LNCaP clone FGC (cell line): ENCODE measurements at places on chromosomes 13 and 19.

GRCh38 chr13:32663660-32664059 lies 77.4 kb downstream of the PDS5B start:
- no peak for DNase-seq

GRCh38 chr19:36771261-36772231 lies 1.1 kb downstream of the ZNF850 start:
- peak; percentile 66 for DNase-seq

GRCh38 chr19:51916167-51916566 lies 11.1 kb upstream of the ZNF613 start:
- DNase-seq = no peak

DNA sequence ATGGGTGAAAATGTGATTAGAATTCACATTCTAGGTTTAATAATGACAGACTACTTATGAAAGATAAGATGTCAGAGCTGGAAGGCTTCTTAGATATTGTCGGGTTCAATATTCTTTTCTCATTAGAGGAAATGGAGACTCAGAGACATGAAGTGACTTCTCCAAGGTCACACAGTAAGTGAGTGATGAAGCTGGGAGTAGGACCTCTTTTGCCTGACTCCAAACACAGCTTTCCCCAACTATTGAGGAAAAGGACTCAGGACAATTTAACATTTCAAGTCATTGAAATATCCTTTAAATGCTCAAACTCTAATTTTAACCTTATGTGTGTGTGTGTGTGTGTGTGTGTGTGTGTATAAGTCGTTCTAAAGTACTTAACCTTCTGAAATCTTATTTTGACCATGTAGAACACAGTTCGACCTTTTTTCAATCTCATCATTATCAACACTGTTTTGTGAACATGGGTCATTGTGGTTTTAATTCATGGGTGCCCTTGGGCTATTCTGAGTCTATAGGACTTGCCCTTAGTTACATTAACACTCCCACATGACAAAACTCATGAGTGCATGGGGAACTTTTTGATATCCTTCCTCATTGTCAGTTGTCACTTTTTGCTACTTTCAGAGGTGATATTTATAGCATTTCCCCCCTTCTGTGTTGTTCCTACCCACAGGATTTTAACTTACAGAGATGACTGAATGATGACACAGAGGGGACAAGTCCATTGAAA lies 53.0 kb downstream of the LRCH1 start:
- DNase-seq = no peak

GRCh38 chr19:54506079-54506478 lies 3.4 kb downstream of the LAIR2 start:
- DNase-seq = no peak

DNA sequence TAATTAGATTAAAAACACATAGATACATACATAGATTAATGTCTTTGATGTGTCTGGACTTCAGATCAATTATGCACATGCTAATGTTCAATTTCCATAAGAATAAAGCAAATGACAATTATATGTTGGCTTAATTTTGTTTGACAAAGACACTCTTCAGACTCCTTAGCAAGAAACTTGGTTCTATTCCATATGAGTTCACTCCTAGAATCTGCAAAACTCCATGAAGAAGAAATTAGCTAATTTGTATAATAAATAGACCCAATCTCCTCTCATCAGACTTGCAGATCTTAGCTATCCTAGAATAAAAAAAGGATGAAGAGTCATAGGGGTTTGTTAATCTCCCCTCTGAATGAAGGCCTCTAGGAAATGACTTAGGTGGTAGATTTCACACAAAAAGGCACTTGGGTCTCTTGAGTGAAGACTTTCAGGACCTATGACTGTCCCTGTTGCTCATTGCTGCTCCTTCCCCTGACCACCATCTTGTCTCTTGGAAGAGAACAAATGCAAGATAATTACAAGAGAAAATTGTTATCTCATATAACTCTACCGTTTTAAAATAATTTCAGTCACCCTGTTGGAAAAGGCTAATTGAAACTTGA lies 302.2 kb downstream of the EFNB2 start:
- DNase-seq = no peak

GRCh38 chr13:72505376-72505775 lies 222.1 kb downstream of the MZT1 start:
- no peak for DNase-seq

DNA sequence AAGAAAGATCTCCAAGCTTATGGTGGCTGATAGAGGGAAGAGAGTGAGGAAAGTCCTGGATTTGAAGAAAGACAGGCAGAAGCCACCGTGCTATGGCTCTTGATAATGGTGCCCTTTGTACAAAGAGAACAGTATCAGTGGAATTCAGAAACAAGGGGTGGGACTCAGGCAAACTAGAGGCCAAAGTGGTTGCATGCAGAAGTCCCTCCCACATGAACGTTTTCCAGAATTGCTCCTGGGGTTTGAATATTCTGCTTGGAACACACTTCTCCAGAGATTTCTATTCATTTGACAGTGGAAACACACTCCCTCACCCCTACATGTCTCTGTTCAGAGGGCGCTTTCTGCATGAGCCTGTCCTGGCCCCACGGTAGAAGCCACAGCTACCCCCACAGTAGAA lies 10.1 kb upstream of the MBNL2 start:
- no peak for DNase-seq

GRCh38 chr13:29918845-29919244 lies 68.4 kb upstream of the UBL3 start:
- DNase-seq = peak; percentile 90

GRCh38 chr19:50537306-50537685 lies 23.6 kb upstream of the ASPDH start:
- DNase-seq = no peak

DNA sequence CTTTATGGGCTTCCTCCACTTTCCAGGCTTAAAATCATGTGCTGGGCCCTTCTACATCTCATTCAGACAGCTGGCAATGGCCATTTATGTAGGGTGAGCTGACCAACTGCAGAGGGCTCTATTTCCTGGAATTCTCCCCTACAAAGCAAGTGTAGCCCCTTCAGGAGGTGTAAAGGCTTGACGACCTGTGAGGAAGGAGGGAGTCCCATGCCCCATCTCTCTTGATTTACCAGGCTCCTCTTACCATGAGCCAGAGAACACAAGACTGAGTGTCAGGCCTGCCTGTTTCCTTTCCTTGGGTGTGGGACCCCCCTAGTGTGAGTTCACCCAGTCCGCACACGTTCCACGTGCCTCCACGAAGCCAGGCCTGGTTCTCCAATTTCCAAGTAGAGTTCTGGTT lies 16.6 kb downstream of the ZNF536 start:
- DNase-seq = no peak

GRCh38 chr13:35916146-35916545 lies 215.0 kb downstream of the DCLK1 start:
- no peak for DNase-seq

GRCh38 chr19:43464134-43464775 lies 1.2 kb downstream of the LYPD3 start:
- DNase-seq = no peak

- DNase-seq = no peak
Observed at GRCh38 chr13:95298971-95299621, 2.2 kb downstream of the ABCC4 start.

- no peak for DNase-seq
Observed at GRCh38 chr13:73055813-73056564, 2.8 kb upstream of the KLF5 start.

GRCh38 chr13:28442839-28443238 lies 52.1 kb downstream of the FLT1 start:
- no peak for DNase-seq

DNA sequence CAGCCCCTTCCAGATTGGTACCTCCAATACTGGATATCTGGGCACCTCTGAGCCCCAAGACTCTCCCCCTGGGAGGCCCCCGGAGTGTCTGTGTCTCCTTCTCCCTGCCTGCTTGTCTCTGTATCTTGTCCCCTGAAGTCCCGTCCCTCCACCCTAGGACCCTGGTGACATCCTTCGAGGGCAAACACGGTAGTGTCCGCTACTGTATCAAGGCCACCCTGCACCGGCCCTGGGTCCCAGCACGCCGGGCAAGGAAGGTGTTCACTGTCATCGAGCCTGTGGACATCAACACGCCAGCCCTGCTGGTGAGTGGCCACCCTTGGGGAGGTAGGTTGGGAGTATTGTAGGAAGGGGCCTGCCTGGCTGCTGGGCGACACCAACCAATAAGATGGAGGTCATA lies 844 bp downstream of the ARRDC2 start:
- no peak for DNase-seq

- DNase-seq = no peak
Observed at GRCh38 chr13:41079725-41080124, 18.4 kb downstream of the WBP4 start.

DNA sequence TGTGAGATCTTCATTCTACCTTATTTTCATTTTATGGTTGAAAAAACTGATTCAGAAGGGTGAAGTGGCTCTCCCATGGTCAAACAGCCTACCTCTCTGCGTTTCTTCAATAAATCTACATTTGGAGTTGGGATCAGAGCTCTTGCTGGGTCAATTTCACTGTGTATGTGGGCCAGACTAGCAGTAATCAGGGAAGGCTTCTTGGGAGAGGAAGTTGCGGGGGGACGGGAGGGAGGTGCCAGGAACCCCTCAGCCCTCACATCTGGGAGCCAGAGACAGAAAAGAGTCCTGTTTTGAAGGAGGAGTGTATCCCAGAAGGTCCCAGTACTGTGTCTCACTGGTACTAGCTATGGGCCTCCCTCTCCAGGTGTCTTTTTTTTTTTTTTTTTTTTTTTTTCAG lies 934 bp downstream of the KXD1 start:
- no peak for DNase-seq

DNA sequence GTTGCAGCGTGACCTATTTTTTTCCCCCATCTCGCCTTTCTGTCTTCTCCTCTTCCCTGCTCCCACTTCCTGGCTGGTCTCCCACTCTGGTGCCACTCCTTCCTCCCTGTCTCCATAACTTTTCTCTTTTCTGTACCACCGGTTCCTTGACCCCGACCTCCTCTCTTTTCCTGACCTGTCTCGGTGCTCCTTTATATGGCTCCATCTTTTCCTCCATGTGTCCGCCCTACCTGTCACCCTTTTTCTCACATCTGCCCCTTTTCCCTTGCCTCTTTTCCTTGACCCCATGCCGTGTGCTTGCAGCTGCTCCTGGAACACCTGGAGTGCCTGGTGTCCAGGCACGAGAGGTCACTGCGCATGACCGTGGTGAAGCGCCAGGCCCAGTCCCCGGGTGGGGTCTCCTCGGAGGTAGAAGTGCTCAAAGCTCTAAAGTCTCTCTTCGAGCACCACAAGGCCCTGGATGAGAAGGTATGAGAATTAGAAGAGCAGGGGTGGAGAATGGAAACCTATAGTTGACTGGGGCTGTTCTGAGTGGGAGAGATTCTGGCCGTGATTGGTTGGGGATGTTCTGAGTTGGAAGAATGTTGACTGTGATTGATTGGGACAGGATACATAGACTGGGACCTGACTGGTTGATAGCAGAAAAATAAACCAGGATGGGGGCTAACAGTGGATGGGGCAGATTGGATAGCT lies 9.3 kb downstream of the PPFIA3 start:
- no peak for DNase-seq

DNA sequence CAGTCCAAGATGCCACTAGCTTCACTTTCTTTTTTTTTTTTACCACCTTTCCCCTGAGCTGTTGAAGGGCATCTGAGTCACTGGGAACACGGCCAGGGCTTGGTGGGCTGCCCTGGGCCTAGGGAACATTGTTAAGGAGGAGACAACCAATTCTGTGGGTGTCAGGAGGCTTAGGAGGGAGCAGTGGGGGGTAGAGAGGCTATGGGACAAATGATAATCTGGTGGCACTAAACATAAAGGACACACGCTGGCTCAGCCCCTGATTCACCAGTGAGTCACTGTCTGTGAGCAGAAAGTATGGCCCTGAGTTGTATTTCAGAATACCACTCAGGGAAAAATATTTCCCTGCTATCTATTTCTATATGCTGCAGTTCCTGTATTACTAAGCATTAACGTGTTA lies 207.8 kb downstream of the DCLK1 start:
- DNase-seq = no peak

DNA sequence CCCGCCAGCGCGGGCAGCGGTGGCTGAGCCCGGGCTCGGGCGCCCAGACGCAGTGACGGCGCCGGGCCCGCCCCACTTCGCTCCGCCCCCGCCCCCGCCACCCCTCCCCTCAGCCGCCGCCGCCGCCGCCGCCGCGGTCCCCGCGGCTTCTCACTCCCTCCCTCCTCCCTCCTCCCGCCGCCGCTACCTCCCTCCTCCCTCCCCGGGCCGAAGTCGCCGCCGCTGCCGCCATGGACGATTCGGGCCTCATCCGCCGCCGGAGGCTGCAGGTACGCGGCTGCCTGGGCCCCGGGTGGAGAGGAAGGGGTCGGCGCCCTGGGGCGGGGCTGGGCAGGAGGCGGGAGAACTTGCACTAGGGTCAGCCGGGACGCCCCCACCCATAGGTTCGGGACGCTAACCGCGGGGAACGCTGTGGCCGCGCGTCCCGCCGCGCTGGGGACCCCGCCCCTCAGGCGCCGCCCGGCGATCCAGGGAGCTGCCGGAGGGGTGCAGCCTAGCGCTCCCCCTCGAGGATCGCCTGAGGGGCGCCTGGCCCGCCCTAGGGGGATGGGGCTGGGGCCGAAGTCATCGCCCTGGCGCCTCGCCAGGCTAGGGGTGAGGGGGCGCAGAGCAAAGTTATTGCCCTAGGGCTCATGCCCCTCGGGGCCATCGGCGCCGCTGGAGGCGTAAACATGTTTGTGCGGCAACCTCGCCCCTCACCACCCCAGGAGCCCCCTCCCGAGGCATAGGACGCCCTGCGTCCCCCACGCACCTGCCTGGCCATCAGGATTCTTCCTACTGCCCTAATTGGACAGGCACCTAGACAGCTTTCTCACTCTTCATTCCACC lies 427 bp downstream of the RTBDN start:
- no peak for DNase-seq

DNA sequence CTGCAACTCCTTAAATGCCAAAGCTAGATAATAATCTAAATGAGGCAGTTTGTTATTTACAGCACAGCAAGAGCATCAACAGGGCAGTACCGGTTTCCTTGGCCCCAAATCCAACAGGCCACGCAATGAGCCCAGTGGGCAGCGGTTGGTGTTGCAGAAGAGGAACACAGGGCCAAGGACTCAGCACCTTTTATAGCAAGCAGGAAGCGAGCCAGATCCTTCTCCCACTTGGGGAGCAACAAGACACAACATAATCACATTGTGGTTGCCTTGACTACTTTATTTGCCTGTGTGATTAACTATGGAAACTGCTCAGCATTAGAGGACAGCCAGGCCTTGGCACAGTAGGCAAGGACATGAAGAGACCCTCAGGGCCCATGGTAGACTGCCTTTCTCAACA lies 67.1 kb upstream of the HTR2A start:
- DNase-seq = peak; percentile 13

DNA sequence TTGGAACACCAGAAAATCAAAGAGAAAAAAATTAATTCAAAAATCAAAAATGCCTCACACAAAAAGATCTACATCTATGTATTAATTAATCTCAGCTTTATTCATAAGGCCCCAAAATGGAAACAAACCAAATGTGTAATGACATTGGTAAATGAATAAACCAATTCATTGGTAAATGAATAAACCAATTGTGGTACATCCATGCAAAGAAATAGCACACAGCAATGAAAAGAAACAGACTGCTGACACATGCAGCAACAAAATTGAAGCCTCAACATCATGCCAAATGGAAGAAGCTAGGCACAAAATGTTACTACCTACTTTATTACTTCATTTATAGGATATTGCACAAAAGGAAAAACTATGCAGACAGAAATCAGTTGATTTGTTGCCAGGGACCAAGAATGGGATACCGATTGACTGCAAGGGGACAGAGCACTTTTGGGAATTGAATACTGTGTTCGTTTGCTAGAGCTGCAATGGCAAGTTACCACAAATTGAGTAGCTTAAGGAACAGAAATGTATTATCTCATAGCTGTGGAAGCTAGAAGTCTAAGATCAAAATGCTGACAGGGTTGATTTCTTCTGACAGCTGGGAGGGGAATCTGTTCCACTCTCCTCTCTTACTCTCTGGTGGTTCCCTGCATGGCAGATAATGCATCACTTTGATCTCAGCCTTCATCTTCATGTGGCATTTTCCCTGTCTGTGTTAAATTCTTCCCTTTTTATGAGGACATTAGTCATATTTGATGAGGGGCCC lies 252.8 kb downstream of the RFC3 start:
- no peak for DNase-seq
